ENCODE measurements at places on chromosomes 13 and 19.
A peak's percentile ranks its signal among the peaks of the same experiment; 100 is the strongest.

DNA sequence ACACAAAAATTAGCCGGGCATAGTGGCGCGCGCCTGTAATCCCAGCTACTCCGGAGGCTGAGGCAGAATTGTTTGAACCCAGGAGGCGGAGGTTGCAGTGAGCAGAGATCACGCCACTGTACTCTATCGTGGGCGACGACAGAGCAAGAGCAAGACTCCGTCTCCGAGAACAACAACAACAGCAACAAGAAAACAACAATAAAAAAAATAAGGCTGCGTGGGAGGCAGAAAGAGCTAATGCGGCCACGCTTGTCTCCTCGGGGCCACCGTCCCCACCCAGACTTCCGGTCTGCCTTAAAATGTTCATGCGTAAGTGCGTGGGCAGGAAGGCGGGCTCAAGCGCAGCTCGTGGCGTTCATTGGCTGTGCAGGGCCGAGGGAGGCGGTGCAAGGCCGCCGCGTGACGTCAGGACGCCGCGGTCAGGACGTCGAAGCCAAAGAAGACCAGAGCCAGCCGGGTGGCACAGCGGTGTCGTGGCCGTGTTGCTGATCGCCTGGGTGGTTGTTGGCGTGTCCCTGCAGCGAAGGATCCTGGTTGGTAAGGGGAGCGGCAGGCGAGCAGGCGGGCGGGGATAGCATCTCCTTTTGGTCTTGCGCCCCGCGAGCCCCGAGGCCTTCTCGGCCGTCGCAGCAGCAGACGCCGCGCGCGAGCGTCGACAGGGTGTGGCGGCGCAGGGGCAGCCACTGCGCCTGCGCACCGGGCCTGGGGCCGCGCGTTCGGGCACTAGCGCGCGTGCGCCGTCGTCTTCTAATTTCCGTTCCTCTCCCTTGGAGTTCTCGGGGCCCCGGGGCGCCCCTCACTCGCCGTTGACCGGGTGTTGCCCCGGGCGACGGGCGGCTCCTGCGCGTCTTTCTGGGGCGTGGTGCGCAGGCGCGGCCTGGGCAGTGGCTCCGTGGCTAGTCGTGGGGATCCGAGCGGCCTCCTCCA is at the start of gene LENG8:
LENG8 (plus strand) TSS at position 426 of the 927 bp plus-strand sequence. CDS start 2,146 bp downstream, outside the sequence.
- DNase-seq, result peak; percentile 99

- no peak for DNase-seq
Observed at GRCh38 chr19:41407271-41407670, 9.7 kb downstream of the BCKDHA start.

- DNase-seq, result no peak
Observed at GRCh38 chr13:54945973-54946372, 1917.4 kb downstream of the OLFM4 start.

DNA sequence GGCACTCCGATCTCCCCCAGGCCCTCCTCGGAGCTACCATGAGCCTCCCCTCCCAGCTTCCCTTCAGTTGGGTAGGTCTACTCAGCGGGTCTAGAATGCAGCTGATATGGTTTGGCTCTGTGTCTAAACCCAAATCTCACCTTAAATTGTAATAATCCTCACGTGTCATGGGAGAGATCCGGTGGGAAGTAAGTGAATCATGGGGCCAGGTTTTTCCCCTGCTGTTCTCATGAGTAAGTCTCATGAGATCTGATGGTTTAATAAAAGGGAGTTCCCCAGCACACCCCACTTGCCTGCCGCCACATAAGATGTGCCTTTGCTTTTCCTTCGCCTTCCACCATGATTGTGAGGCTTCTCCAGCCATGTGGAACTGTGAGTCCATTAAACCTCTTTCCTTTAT is 14.5 kb upstream of the DOCK9 start:
- DNase-seq, result no peak

DNA sequence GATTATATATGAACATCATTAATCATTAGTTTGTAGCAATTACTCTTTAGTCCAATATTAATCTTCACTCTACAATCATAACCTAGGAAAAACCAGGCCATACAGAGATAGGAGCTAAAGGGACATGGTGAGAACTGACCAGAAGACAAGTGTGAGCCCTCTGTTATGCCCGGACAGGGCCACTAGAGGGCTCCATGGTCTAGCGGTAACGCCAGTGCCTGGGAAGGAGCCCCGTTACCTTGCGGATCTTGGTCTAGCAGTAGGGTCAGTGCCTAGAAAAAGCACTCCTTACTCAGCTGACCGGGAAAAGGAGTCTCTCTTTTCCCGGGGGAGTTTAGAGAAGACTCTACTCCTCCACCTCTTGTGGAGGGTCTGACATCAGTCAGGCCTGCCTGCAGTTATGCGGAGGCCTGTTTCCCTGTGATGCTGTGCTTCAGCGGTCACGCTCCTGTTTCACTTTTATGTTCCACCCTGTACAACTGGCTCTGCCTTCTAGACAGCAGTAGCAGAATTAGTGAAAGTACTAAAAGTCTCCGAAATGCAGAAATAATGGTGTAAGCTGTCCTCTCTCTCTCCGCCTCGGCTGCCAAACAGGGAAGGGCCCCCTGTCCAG is 13.8 kb downstream of the OR7D4 start:
- peak; percentile 47 for DNase-seq

All from astrocyte of the spinal cord (primary cell).